ENCODE measurements at places on chromosomes 7 and 10.
A peak's percentile ranks its signal among the peaks of the same experiment; 100 is the strongest.

DNA sequence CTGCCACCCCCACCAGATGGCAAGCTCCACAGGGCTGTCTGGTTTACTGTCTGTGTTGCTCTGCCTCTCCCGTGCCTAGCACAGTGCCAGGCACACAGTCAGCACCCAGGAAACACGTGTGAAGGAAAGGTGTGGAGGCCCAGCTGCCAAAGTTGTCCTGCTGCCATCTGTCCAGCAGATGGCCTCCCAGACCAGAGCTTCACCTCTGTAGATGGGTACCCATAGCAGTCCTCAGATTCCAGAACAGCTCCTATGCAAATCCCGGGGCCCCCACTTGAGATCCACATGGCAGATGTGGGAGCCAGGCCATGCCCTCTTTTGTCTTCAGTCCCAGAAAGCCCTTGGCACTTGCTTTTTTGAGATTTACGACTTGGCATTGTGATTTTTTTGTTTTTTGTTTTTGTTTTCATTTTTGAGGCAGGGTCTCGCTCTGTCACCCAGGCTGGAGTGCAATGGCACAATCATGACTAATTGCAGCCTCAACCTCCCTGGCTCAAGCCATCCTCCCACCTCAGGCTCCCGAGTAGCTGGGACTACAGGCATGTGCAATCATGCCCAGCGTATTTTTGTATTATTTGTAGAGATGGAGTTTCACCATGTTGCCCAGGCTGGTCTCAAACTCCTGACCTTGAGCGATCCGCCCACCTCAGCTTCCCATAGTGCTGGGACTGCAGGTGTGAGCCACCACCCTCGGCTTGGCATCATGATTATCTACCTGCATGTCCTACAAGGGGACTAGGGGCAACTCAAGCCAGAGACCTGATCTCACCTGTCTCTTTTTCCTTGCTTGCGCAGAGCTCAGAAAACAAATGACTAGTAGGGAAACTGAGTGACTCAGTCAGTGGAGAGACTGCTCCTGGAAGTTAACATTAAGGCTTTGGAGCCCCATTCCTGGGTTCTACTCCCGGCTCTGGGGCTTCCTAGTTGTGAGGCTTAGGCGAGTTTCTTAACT is 16.9 kb upstream of the PALD1 start:
- no peak for DNase-seq

- no peak for DNase-seq
Observed at GRCh38 chr10:60846173-60846572, 67.9 kb downstream of the CDK1 start.

- DNase-seq, result peak; percentile 46
Observed at GRCh38 chr7:4739528-4739992, 35.9 kb upstream of the AP5Z1 start.

GRCh38 chr10:82817676-82818422 is 942.9 kb downstream of the NRG3 start:
- no peak for DNase-seq

DNA sequence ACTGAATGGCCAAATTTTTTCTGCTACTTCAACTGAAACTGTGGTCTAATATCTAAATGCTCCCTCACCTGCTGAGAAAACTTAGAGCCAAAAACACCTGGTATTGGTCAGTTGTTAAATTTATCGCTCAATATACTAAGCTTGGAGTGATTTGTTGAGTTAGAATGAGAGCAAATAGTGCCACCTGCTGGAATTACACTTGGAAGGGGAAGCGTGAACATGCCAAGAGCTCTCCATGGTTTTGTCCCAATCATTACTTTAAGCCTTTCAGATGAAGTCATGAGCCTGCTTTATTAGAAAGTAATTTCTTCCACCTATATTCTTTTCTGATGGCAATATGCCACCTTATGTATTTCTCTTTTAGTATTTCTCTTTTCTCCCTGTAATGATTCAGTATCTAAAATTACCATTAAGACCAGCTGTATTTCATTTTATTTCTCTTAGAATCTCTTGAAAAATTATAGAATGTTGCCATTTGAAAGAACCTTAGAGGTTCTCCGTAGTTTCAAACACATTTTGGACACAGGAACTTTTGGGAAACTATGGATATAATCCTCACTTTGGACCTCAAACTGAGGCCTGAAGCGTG is 447.8 kb upstream of the C7orf33 start:
- DNase-seq, result no peak
